ENCODE measurements at places on chromosomes 2 and 18.

DNA sequence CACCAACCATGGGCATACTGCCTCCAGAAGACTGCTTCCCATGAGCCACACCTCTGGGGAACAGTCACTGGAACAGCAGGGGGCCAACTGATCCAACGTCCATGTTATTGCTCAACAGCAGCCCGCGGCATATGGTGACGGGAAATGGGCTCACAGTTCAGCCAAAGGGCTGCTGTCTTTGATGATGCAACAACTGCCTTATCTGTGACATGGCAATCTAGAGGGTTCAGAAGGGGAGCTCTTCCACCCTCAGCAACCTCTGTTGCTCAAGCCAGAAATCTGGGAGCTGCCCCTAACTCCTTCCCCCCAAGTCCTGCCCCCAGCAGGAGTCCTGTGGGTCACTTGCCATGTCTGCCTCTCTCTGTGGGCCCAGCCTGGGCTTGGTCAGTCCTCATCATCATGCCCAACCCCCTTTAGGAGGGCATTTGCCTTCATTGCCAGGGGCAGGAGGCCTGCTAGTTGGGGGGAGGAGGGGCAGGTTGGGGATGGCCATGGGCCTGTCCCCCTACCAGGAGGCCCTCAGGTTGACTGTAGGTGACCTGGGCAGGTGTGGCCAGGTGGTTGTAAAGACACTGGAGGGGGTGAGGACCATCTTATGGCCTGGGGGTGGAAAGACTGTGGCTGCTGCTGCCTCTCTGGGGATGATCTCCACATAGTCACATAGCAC lies 212.9 kb downstream of the CYP26B1 start:
- no peak for DNase-seq

DNA sequence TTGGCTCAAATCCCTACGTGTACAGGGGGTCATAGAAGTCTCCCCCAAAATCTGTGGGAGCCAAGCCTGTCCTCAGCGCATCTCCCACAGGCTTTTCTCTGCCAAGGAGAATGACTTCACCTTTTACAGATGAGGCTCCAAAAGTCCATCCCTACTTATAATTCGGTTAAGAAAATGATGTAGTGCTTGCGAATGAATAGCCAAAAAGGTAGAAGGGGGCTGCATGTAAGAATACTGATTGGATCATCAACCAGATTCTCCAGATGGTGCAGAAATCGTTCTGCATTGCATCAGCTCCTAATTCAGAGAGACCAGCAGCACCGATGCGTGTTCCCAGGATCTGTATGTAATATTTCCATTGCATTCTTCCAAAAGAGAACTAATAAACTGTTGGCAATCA lies 91.9 kb downstream of the EPHA4 start:
- no peak for DNase-seq

- no peak for DNase-seq
These were observed 177.2 kb downstream of the NEDD4L start for GRCh38 chr18:58221060-58221725.

GRCh38 chr2:8510519-8510918 lies 171.3 kb upstream of the ID2 start:
- DNase-seq: no peak

GRCh38 chr18:66895631-66896030 lies 291.7 kb upstream of the CDH19 start:
- no peak for DNase-seq

- no peak for DNase-seq
These were observed 4.0 kb upstream of the SLC20A1 start for GRCh38 chr2:112641701-112642100.

GRCh38 chr18:6661692-6662415 lies 67.7 kb upstream of the ARHGAP28 start:
- no peak for DNase-seq

- no peak for DNase-seq
These were observed 194.4 kb downstream of the TMX3 start for GRCh38 chr18:68520406-68521075.

- DNase-seq: no peak
These were observed 259.6 kb downstream of the NUP35 start for GRCh38 chr2:183383854-183384253.

Data from stimulated activated CD8-positive, alpha-beta memory T cell treated with anti-CD3 and anti-CD28 coated beads, Interleukin-2, amount 100 ng/mL, for 48 hours (primary cell).